ENCODE measurements at places on chromosomes 11 and 22. TPM values are rescaled to one million over a fixed set of nuclear protein-coding genes. Genes with fewer than 3 reads are reported as not detected.

OR10D3 gene
- not detected for total RNA-seq

MUC5AC gene
- total RNA-seq = not detected

NRIP3 gene
- total RNA-seq = 0.94 TPM

TSSK2 gene
- not detected for total RNA-seq

SMTNL1 gene
- total RNA-seq = not detected

VPREB1 gene
- not detected for total RNA-seq

PHETA2 gene
- 14.6 TPM for total RNA-seq

IGLL1 gene
- total RNA-seq = not detected

FAM180B gene
- 1.3 TPM for total RNA-seq

PRG2 gene
- not detected for total RNA-seq

ASPHD2 gene
- 0.82 TPM for total RNA-seq

PLAAT4 gene
- 59.5 TPM for total RNA-seq

ZC3H7B gene
- total RNA-seq = 37.2 TPM

SHANK3 gene
- 3.8 TPM for total RNA-seq

FGF3 gene
- total RNA-seq = not detected

CSF2RB gene
- 0.17 TPM for total RNA-seq

ASCL2 gene
- not detected for total RNA-seq

LIMK2 gene
- total RNA-seq = 11.6 TPM

PRODH gene
- total RNA-seq = 13.6 TPM

OR6T1 gene
- total RNA-seq = not detected

LRRN4CL gene
- total RNA-seq = 5.3 TPM

APLNR gene
- 3.4 TPM for total RNA-seq

DEUP1 gene
- not detected for total RNA-seq

KLHDC7B gene
- total RNA-seq = 2.4 TPM

GRAMD1B gene
- total RNA-seq = 0.94 TPM

MPST gene
- total RNA-seq = 227 TPM

CASP12 gene
- not detected for total RNA-seq

HTR3A gene
- not detected for total RNA-seq

HBB gene
- not detected for total RNA-seq

LYVE1 gene
- total RNA-seq = not detected

CRYBB2 gene
- total RNA-seq = not detected

GGTLC2 gene
- total RNA-seq = not detected

SLC7A4 gene
- 2.7 TPM for total RNA-seq

OR8H1 gene
- not detected for total RNA-seq

TRIM49 gene
- total RNA-seq = not detected

CRYBA4 gene
- total RNA-seq = not detected
